ENCODE measurements at places on chromosomes 6 and 20.
A peak's percentile ranks its signal among the peaks of the same experiment; 100 is the strongest.

DNA sequence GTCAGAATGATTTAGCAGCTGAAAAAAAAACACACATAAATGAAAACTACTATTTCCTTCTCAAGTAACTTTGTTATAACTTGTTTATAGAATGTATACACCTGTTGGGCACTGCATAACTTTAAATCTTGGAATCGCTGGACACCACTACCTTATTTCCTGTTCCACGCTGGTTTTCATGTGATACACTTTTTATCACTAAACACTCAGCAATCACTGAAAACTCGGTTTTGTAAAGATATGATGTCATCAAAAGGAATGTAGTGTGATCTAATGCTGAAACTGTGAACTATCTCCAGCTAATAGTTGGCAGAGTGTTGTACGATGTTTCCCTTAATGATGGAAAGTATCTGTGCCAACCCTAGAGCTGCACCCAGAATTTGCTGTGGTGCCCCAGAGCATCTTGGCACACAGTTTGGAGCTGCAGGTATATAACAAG is 127.9 kb downstream of the BACH2 start:
- no peak for DNase-seq

DNA sequence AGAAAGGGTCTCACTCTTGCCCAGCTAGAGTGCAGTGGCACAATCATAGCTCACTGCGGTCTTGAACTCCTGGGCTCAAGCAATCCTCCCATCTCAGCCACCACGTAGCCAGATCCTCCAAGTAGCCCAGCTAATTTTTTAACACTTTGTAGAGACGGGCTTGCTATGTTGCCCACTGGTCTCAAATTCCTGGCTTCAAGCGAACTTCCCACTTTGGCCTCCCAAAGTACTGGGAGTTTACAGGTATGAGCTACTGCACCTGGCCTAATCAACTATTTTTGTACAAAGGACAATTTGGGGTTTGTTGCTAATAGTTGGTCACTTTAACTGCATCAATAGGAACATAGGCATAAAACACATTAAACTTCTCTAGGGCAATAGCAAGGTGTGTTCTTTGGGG is 29.9 kb upstream of the SYNCRIP start:
- peak; percentile 23 for DNase-seq

- DNase-seq = no peak
Observed at GRCh38 chr6:121896771-121897170, 461.3 kb downstream of the GJA1 start.

DNA sequence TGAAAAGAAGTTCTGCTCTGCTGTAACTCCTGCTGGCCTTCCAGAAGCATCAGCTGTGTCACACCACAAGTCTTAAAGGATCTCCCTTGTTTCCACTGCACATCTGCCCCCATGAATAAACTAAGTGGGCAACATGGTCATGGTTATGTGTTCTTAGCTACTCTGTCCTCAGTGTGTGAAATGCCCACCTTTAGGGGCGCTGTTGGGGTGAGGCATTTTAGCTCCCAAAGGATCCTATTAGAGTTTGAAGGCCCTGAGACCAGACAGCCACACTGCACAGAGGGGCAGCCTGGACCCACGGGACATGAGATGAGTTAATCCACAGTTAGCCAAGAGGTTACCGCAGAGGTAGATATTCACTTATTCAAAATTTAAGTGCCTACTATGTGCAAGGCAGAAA is 294.3 kb upstream of the QKI start:
- DNase-seq = no peak

DNA sequence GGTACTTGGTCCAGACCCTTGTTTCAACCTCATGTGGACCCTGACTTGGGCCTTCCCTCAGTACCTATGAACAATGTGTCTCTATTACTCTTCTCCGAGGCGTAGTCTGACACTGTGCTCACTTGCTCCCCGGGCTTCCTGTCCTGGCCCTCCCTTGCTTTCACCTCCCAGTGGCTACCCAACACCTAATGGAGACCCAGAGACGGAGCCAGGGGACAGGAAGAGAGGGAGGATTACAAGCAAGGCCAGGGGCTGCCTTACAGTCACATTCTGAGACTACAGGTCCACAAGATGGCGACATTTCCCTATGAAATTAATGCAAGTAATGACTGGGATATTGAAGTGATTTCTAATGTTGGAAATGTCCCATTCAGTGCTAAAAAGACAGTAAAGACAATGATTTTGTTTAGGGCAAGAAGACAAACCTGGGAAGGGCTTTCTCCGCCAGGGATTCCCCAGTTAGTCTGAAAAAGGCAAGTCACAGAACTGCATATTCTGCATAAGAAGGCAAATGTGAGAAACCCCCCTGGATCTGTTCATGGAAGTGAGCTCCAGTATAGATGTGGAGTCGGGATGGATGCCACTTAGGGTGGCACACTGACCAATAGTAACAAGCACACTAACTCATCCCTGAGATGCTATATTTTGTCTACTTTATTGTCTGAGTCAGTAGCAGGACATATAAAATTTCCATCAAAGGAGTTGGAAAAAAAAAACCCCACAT is 44.0 kb upstream of the ZBTB24 start:
- DNase-seq = peak; percentile 67
